Amniotic epithelial cell (primary cell): ENCODE measurements at places on chromosomes 12 and 14.

- peak; percentile 93 for DNase-seq
Measured at GRCh38 chr12:108853981-108854446, 3.4 kb downstream of the SSH1 start.

- no peak for DNase-seq
Measured at GRCh38 chr12:6952863-6953441, 1.8 kb downstream of the PTPN6 start.

DNA sequence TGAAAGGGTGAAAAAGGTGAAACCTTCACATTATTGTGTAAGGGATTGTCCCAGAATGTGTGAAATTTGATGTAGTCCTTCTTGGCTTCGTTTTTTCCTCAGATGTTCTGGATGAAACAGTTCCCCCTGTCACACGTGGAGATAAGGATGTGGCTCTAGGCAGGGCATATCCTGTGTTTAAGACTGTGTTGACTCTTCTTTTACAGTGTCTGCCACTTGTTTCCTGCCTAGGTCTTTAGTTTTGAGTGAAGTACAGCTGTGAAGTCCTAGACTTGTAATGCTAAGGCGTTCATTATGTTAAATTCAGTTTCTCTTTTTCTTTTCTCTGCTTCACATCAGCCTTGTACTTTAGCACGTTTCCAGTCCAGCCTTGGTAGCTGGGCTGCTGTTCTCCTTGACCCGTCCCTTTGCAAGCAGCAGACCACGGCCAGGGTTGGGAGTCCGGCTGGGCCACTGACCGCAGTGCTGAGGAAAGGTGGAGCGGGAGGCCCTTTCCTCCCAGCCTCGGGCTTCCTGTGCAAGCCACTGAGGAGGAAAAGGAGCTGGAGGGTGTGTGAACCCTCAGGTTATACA is 59.1 kb downstream of the RASSF3 start:
- DNase-seq: peak; percentile 49

- no peak for DNase-seq
Measured at GRCh38 chr12:62694632-62695031, 228.0 kb downstream of the MON2 start.

DNA sequence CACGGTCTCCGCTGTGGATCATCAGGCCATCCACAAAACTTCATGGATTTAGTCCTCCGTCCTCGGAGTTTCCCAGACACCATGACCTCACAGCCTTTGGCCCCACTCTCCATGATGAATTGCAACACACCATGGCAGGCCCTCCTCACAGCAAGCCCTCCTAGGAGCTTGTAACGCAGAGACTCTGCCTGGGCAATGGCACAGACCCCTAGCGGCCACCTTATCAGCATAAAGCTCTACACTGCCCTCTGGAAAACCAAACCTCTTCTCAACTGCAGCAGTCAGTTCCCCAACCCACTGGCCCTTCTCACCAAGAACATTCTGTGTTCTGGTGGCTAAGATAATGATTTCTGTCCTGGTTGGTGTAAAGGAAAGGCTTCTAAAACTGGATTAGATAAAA is 238.4 kb upstream of the USP15 start:
- no peak for DNase-seq

DNA sequence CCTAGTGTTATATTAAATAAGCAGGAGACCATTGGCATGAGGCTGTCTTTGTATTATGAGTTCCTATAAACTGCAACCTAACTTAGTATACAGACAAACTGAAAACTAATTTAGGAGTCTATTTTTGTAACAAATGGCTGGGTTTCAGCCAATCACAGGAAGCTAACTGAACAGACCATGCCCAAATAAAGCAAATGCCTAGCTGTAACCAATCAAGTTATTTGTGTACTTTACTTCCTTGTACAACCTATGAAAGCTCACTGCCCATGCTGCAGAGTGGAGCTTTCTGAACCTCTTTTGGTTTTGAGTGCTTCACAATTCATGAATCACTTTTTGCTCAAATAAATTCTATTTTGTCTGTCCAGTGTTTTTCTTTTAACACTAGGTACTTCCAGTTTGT is 41.6 kb downstream of the GUCY2C start:
- DNase-seq: no peak

DNA sequence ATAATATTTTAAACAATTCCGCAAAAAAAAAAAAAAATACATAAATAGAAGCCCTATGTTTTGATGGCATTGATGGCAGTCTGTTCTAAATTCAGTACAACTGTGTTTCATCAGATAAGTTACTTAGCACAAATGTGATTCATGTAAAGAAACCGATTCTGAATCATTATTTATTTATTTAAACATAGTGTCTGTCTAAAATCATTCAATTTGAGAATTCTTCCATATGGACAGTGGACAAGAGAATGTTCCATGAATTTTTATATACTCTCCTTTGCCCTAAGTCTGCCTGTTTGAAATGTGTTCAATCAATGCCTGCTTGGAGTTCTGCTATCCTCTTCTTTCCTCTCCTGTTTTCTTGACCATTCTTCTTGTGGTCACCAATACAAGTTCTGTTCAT is 126.5 kb downstream of the PDE3A start:
- no peak for DNase-seq

- DNase-seq: peak; percentile 67
Measured at GRCh38 chr14:90675399-90675798, 140.8 kb downstream of the TTC7B start.

DNA sequence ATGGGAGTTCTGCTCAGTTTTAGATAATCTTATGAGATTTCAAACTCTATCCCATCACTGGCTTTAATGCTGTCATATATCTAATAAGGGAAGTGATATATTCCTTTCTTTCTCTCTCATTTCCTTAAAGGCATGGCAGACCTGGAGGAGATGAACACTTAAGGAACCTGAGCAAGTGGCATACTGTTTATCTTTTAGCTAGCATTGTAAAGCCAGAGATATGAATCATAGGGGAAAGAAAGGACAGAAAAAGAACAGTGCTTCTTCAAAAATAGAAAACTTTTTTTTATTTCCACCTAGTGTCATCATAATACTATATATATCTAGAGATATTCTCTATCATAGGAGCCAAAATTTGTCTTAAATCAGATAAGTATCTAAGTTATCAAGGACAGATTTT is 68.3 kb upstream of the PSMA6 start:
- peak; percentile 29 for DNase-seq

GRCh38 chr12:16282978-16283377 is 5.5 kb upstream of the SLC15A5 start:
- no peak for DNase-seq

- DNase-seq: no peak
Measured at GRCh38 chr14:68898248-68899032, 80.7 kb downstream of the ACTN1 start.

- no peak for DNase-seq
Measured at GRCh38 chr12:52580496-52580895, 6.9 kb upstream of the KRT74 start.

GRCh38 chr12:62910549-62911169 is 24.3 kb downstream of the PPM1H start:
- no peak for DNase-seq

GRCh38 chr12:24767016-24767415 is 181.9 kb downstream of the BCAT1 start:
- peak; percentile 39 for DNase-seq

- DNase-seq: no peak
Measured at GRCh38 chr12:130846369-130846768, 7.3 kb upstream of the STX2 start.

- DNase-seq: no peak
Measured at GRCh38 chr12:92141591-92142121, 4.0 kb downstream of the BTG1 start.

GRCh38 chr14:67377916-67378315 is 17.8 kb downstream of the EIF2S1 start:
- DNase-seq: peak; percentile 15

DNA sequence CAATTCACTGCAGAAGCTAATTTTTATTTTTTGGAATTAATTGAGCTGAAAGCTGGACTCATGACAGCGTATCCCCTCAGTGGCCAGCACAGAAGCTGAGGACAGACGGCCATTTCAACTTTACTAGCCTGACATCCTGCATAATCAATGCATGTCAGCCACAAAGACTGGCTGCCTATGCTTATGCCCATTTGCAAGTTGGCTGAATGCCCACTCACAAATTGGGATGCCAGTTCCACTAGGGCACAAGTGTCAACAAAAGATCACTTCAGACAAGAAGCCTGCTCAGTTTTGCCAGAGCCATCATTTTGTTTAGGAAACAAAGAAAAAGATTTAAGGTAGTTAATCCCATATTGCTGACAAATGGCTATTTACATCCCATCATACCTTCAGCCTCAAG is 417.6 kb downstream of the NOVA1 start:
- no peak for DNase-seq

GRCh38 chr12:32139064-32139421 is 32.4 kb downstream of the BICD1 start:
- peak; percentile 69 for DNase-seq

- no peak for DNase-seq
Measured at GRCh38 chr14:24258119-24258518, 4.9 kb downstream of the TGM1 start.

GRCh38 chr12:51666696-51667095 is 75.7 kb downstream of the SCN8A start:
- no peak for DNase-seq

DNA sequence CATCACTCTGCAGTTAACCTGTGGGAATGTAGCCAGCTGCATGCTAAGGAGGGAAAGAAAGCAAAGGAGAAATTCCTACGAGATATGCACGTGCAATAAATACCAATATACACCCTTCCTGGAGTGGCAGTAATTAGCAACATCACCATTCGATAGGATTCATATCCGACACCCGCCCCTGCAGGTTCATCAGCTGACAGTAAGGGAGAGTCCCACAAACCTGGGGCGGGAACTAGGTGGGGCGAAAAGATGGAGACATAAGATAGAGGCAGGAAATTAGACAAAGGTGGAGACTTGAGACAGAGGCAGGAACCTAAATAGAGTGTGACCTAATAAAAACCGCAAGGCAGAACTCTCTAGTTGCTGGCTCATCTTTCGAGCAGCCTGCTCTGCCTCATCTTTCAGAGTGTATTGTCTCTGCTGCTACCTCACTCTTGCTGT is 51.6 kb downstream of the PLEKHG3 start:
- DNase-seq: peak; percentile 58

DNA sequence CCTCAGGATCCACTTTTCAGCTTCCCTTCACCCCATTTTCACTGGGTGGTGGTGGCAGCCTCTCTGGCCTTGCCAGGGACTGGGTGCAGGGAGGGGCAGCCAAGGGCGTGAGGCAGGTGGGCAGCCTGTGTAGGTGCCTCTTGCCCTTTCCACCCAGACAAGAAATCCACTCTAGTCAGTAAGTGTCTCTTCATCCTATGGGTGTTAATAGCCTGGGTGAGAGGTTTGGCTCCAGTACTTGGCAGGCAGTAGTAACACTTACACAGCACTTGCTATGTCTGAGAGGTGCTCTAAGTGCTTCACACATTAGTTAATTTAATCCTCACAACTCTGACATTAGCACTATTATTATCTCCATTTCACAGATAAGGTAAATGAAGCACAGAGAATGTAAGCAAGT is 171.9 kb downstream of the EMP1 start:
- DNase-seq: no peak

DNA sequence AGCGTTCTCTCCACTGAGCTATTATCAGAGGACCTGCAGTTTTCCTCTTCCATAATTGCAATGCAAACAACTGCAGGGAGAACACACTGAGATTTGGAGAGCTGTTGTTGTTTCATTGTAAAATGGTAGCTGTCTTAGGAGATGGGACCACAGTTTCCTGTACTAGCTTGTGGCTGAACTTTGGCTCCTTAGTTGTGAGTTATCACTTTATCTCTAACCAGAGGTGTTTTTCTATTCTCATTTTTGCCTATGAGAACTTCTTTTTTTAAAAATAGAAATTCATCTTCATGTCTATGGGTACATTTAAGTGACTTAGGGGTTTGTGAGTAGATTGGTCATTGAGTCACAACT is 216.5 kb downstream of the SLC38A4 start:
- no peak for DNase-seq

- DNase-seq: no peak
Measured at GRCh38 chr12:48157889-48158370, 615 bp upstream of the ASB8 start.

DNA sequence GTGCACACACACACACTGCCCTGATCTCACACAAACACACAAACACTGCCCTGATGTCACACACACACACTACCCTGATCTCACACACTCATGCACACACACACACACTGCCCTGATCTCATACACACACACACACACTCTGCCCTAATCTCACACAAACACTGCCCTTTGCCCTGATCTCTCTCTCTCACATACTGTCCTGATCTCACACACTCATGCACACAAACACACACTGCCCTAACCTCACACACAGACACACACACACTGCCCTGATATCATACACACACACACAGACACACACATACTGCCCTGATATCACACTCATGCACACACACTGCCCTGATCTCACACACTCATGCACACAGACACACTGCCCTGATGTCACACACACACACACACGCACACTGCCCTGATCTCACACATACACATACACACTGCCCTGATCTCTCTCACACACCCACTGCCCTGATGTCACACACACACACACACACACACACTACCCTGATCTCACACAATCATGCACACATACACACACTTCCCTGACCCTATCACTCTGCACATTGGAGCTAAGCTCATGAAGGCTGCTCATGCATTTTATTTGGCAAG is 97.6 kb upstream of the DIO3 start:
- DNase-seq: no peak

- no peak for DNase-seq
Measured at GRCh38 chr12:7116916-7117315, 7.9 kb upstream of the C1RL start.

GRCh38 chr12:97446895-97447294 is 15.7 kb upstream of the RMST start:
- no peak for DNase-seq

DNA sequence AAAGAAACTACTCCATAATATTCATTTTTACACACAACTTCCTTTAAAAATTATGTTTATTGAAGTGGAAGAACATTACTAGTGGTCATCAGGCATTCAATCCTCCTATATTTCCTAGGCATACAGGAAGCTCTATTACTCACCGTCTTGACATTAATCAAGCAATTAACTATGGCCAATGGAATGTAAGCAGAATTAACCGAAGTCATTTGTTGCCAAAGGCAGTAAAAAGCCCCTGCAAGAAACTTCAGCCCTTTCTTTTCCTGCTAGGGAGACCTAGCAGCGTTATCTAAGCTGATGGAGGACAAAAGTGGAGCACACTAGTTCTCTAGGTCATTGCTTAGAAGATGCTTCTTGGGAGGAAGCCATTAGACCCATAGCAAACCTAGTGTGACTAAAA is 399.6 kb downstream of the KCNH5 start:
- peak; percentile 56 for DNase-seq

DNA sequence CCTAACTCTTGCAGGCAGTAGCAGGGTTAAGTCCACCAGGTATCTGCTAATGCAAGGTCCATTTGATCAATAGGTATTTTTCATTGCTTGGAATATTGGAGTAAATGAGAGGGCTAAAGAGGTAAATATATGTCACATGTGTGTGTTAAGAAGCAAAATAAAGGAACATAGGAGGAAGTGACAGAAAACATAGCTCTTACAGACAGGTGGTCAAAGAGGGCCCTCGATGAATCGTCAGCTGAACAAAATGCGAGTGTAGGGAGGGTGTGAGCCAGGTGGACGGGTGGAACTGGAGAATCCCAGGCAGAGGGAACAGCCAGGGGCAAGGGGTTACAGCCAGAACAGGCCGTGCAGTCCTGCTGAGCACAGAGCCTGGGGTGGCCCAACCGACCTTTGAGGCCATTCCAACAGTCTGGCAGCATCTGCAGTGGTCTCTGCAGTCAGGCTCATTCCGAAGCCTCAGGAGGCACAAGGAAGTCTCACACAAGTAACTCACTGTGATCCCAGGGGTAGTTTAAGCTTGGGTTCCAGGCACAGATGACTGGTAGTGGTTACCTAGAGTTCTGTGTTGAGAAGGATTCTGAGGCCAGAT is 43.2 kb downstream of the CCDC88C start:
- DNase-seq: no peak

- no peak for DNase-seq
Measured at GRCh38 chr14:96002498-96002884, 36.7 kb upstream of the C14orf132 start.
